ENCODE measurements at places on chromosomes 12 and 14. TPM values are rescaled to one million over a fixed set of nuclear protein-coding genes. Genes with fewer than 3 reads are reported as not detected.

DNA sequence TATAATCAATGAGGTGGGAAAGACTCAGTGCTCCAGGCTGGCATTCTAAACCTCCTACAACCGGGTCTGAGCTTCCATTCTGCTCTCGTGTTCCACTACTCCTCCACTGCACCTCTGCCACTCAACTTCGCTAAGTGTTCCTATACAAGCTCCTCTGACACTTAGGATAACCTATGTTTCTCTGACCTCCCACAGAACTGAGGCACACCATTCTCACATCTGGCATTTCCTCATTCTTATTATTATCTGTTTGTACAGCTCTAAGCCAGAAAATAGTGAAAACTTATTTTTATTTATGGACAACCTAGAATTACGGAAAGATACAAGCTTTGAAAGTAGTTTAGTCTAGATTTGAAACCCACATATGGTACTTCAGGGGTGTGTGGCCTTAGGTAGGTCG is 127.0 kb downstream of the MED13L start:
- peaks cover 66% of the 10 kb centered on the region for H3K4me1 ChIP-seq
- H3K36me3 ChIP-seq: no peaks in the 10 kb centered on the region
- no peaks in the 10 kb centered on the region for H3K27me3 ChIP-seq
- H3K27ac ChIP-seq: peak overlapping the region; percentile 19

GRCh38 chr12:114090211-114090610 is 124.1 kb upstream of the RBM19 start:
- no peaks in the 10 kb centered on the region for H3K27me3 ChIP-seq
- no peaks in the 10 kb centered on the region for H3K4me1 ChIP-seq
- DNase-seq: no peak
- H3K36me3 ChIP-seq: no peaks in the 10 kb centered on the region

- H3K4me3 ChIP-seq: peak overlapping the region; percentile 78
- no peak overlapping the region for H3K27ac ChIP-seq
- no peaks in the 10 kb centered on the region for H3K36me3 ChIP-seq
These were observed 24.9 kb downstream of the SLC6A12 start for GRCh38 chr12:188910-189621.

HCAR3 gene
- not detected for total RNA-seq

GRCh38 chr12:52751795-52752194 is 25.4 kb downstream of the KRT76 start:
- no peaks in the 10 kb centered on the region for H3K36me3 ChIP-seq
- H3K4me1 ChIP-seq: no peaks in the 10 kb centered on the region
- no peak for DNase-seq
- peaks cover 15% of the 10 kb centered on the region for H3K27me3 ChIP-seq
- H3K27ac ChIP-seq: no peak overlapping the region

GRCh38 chr12:53102883-53103807 is at the start of gene SOAT2:
Gene SOAT2 (plus strand): TSS chr12:53103486. CDS start chr12:53103578, 92 bp downstream.
- no peak within 1 kb of the TSS for H3K27ac ChIP-seq
- peak; percentile 81 for DNase-seq
- H3K36me3 ChIP-seq: peaks cover 4% of the 10 kb centered on the region
- peaks cover 15% of the 10 kb centered on the region for H3K4me1 ChIP-seq

DNA sequence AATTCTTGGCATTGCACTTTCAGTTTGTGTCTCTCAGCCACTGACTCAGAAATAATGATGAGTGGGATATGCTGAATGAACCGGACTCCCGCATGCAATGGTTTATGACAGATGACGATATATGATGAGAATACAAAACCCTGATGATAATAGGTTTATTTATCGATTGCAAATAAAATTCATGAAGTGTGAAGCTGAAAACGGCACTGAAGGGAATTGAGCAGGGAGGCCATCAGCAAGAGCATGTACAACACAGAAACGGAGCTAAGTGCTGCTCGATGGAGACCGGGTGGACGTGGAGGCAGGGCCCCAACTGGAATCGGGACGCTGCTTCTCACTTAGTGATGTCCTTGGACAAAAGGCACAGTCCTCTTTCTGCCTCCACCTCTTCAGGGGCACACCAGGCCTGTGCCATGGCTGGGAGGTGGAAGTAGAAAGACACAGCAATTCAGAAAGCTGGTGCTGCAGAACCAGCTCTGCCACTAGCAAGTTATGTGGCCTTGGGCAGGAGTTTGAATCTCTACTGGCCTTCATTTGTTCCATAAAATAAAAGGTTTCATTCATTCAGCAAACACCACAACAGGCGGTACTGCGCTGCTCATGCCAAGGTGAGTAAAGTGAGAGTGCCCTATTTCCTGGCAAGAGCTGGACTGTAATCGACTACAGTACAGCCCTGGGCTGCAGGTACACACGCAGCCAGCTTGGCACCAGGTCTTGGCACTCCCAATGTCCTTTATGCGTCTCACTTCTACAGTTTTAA is 117.0 kb downstream of the EGLN3 start:
- no peak for DNase-seq
- peaks cover 18% of the 10 kb centered on the region for H3K27me3 ChIP-seq
- no peak overlapping the region for H3K4me3 ChIP-seq
- H3K27ac ChIP-seq: no peak overlapping the region
- H3K4me1 ChIP-seq: no peaks in the 10 kb centered on the region

- no peak overlapping the region for H3K4me3 ChIP-seq
- H3K36me3 ChIP-seq: peaks cover 9% of the 10 kb centered on the region
- no peak for DNase-seq
- no peak overlapping the region for H3K27ac ChIP-seq
These were observed 93.3 kb downstream of the DAAM1 start for GRCh38 chr14:59281609-59282377.

- no peak overlapping the region for H3K27ac ChIP-seq
- no peak overlapping the region for H3K4me3 ChIP-seq
- no peaks in the 10 kb centered on the region for H3K36me3 ChIP-seq
These were observed 315.7 kb downstream of the SLC16A7 start for GRCh38 chr12:59911516-59911915.

DNA sequence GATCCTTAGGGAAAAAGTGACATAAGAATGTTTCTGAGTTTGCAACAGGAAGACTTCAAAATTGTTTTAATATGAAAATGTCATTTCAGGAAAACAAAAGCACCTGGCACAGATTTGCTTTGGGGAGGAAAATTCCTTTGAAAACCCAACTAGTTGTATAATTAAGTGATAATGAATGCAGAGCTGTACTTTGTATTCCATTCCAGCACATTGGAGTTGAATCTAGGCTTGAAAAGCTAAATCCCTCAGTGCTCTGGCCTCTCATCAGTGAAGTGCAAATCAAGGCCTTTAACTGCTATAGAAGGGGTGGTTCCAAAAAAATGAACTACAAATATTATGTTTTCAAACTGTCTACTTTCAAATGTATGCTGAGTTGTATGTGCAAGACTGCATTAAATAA is 19.6 kb upstream of the C12orf42 start:
- no peak overlapping the region for H3K4me3 ChIP-seq
- no peak for DNase-seq
- no peaks in the 10 kb centered on the region for H3K4me1 ChIP-seq
- peaks cover 11% of the 10 kb centered on the region for H3K27me3 ChIP-seq

DNA sequence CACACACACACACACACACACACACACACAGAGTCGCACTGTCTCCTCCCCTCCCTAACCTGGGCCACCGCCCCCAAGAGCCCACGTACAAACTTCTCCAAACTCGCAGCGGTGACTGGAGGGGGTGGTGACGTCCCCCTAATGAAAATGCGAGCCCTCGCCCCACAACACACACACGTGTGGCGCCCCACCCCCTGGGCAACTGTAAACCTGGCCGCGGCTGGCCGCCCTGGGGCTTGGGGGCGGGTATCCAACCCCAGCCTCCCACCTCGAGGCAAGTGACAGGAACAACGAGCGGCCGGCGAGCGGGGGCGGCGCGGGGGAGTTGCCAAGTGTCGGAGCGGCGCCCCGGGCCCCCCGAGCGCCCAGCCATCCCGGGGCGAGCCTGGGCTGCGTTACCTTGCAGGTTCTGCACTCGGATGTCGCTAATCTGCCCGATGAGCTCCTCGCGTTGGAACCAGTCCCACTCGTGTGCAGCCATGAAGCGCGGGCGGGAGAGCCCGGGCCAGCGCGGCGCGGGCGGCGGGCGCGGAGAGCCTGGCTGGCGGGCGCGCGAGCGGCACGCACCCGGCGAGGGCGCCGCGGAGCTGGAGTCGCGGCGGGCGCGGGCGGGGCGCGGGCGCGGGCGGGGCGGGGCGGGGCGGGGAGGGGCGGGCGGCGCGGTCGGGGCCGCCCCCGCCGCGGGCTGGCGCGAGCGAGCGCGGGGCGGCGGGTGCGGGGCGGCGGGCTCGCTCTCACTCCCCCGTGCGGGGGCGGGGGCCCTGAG is at the start of gene CLMN:
TSS of gene CLMN (minus strand) at position 597 of the 766 bp plus-strand sequence. CDS start at position 481, 116 bp downstream.
- H3K4me3 ChIP-seq: peak within 1 kb of the TSS; percentile 69
- no peak for DNase-seq
- no peak within 1 kb of the TSS for H3K27ac ChIP-seq
- H3K36me3 ChIP-seq: no peaks in the 10 kb centered on the region
- peaks cover 37% of the 10 kb centered on the region for H3K4me1 ChIP-seq

GRCh38 chr12:125683748-125684381 is 618.6 kb downstream of the AACS start:
- no peak overlapping the region for H3K4me3 ChIP-seq
- no peaks in the 10 kb centered on the region for H3K27me3 ChIP-seq
- no peak overlapping the region for H3K27ac ChIP-seq

GRCh38 chr14:103671911-103672310 is 42.9 kb downstream of the KLC1 start:
- H3K27me3 ChIP-seq: no peaks in the 10 kb centered on the region

Measured in osteocyte (in vitro differentiated cells).